Stimulated activated CD4-positive, alpha-beta T cell treated with anti-CD3 and anti-CD28 coated beads, Interleukin-1b, Interleukin-23, amount 100 ng/mL, for 1 hour (primary cell): ENCODE measurements at places on chromosomes 11 and 22.

DNA sequence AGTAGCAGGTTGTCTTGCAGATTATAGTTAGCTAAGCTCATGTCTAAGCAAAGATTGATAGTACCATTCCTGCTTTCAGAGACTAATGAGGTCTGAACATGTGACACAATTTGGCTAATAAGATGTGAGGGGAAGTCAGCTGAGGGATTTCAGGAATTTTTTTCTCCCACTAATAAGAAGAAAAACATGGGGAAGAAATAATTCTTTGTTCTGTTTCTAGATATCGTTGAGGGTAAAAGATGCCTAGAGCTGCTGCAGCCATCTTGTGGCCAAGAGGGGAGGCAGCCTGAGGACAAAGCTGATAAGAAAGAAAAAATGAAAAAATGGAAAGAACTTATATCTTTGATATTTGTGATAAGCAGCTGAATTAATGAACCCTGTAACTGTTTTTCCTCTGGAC lies 1334.4 kb downstream of the LRRC4C start:
- DNase-seq = no peak

GRCh38 chr11:43797866-43798265 lies 82.8 kb upstream of the ALKBH3 start:
- DNase-seq = no peak

DNA sequence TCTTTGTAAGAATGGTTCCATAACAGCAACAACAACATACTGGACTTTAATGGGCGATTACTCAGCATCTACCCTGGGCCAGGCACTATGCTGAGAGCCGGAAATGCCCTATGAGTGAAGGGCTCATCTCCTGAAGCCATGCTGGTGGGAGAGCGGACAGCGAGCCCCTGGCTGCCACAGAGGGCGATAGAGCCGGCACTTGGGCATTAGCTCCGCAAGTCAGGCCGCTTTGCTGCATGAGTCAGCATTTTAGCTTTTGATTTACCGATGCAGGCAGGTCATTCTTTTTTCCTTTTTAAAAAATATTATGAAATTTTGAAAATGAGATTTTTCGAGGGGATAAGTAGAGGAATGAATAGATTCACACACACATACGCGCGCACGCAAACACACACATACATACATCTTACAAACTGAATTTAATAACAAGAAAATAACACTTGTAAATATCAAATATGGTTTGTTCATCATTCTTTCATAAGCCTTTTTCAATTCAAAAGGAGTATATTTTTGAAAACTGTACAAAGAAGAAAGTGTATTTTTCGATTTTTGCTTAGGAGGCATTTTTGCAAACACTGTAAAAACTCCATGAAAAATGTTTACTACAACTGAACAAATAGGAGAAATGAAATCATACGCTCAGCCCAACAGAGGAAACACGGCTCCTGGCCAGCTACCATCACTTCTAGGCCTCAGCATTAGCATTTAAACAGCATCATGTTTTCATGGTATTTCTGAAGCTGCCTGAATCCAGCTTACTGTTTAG lies 667.3 kb downstream of the OPCML start:
- no peak for DNase-seq

DNA sequence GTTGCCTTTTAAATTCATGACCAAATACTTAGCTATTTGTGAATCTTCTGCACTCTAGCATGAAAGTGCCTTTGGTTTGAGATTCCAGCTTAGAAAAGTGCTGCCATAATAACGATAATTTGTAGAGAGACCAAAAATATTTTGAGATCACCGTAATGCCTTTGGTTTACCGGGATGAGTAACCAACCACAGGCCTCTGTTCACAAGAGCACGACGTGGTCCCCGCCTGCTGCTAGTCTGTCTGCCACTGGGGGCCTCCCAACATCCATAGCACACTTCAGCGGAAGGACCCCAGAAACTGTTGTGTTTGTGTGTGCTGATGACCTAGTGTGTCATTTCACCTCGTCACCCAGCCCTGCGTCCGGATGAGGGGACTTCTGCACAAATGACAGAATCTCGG lies 67.0 kb upstream of the RASSF10 start:
- DNase-seq = no peak

- DNase-seq = no peak
These were observed 9.2 kb upstream of the PRRG4 start for GRCh38 chr11:32820497-32820896.

DNA sequence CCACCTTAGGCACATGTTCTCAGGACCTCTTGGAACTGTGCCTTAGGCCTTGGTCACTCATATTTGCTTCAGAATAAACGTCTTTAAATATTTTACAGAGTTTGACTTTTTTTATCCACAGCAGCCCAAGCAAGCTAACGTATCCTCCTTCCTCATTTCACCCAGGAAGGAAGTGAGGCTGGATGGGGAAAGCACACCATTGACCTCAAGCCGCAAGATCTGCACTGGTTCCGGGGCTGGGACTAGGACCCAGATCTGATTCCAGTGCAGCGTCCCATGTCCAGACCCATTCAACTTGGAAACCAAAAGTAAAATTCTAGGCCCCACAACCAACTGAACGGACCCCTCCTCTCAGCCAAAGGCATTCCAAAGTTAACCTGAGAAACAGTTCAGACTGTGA lies 2.4 kb upstream of the LGALS12 start:
- DNase-seq = no peak

DNA sequence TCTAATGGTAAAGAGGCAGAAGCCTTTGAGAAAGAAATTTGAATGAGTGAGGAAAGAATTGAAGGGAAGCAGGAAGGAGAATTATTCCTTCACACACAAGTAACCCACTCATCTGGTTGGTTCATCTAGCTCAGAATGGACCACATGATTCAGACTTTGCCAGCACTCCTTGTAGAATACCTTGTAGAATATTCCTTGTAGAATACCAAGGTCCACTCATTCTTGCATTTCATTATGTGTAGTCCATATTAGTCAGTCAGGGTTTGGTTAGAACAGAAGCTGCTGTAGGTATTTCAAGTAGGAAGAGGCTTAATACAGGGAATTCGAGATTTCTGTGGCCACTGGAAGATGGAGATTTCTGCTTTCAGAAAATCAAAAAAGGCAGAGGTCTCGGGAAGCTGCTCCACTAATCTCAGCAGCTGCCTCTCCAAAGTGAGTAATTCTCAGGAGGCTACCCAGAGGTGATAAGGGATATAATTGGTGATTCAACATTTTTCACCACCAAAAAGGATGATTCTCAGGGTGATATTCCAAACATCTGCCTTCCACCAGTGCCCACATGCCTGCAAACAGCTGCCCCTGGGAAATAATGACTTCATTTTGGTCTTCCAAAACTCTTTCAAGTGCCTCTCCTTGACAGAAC lies 329.1 kb downstream of the TMEM135 start:
- no peak for DNase-seq

- DNase-seq = no peak
These were observed 8.7 kb downstream of the SLC16A8 start for GRCh38 chr22:38075105-38075825.

GRCh38 chr22:47495110-47495509 lies 732.7 kb downstream of the TBC1D22A start:
- DNase-seq = no peak

GRCh38 chr11:86464509-86465221 lies 90.0 kb downstream of the CCDC81 start:
- DNase-seq = no peak

DNA sequence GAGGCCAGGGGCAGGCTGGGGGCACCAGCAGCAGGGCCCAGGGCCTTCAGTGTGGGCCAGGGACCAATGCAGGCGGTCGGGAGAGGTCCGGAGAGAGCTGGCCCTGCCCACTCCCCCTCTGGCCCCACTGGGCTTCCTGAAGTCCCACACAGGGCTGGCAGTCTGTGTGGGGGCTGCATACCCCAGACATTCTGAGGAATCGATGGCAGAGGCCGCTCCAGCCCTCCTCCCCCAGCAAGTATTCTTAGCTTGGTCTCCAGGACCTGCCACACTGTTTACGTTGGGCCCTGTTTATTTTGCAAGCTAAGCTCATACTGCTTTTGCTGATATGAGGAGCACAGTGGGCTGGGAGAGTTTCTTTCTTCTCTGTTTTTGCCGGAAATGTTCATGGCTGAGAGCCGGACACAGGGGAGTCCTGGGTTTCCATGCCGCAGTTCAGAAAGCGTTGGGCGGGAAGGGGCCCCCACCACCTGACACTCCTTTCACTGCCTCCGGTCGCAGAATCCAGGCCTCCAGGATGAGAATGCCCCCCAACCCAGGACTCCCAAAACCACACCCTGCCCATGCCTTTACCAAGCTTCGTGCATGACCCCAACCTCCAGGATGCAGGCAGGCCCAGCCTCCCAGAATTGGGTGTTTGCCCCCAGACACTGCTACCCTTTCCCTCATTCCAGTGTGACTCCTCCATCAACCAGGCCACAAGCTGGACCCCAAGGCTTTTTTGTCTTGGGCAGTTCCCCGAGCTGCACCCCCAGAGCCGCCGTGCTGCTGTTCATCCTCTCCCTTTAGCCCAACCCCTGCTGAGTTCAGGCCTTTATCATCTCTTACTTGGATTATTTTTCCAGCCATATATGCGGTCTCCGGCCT lies 81.8 kb upstream of the KCNQ1OT1 start:
- DNase-seq = no peak

GRCh38 chr11:94845622-94846021 lies 77.5 kb downstream of the AMOTL1 start:
- DNase-seq = no peak

- DNase-seq = no peak
These were observed 33.4 kb downstream of the MRTFA start for GRCh38 chr22:40603088-40603605.

- no peak for DNase-seq
These were observed at the start of gene MPEG1 for GRCh38 chr11:59212744-59213631. Gene MPEG1 (minus strand): TSS chr11:59212927. CDS start chr11:59212865, 62 bp downstream.

DNA sequence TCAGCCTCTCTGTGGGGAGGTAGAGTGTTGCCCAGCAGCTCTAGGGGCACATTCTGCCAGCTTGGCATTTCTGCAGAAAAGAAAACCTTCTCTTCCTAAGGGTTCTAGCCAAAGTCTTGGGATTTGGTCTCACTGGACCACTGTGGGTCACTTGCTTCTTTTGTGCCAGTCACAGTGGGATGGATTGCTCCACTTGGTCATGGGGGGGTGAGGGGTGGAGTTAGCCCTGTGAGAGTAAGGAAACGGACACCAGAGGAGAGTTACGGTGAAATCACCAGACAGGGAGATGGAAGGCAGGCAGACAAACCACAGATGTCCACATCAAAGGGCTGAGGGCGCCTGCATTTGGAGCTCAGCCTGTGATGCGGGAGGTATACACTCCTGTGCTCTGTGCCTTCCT lies 10.8 kb downstream of the SGSM1 start:
- no peak for DNase-seq

GRCh38 chr11:64058494-64058893 lies 22.8 kb downstream of the FLRT1 start:
- DNase-seq = no peak

DNA sequence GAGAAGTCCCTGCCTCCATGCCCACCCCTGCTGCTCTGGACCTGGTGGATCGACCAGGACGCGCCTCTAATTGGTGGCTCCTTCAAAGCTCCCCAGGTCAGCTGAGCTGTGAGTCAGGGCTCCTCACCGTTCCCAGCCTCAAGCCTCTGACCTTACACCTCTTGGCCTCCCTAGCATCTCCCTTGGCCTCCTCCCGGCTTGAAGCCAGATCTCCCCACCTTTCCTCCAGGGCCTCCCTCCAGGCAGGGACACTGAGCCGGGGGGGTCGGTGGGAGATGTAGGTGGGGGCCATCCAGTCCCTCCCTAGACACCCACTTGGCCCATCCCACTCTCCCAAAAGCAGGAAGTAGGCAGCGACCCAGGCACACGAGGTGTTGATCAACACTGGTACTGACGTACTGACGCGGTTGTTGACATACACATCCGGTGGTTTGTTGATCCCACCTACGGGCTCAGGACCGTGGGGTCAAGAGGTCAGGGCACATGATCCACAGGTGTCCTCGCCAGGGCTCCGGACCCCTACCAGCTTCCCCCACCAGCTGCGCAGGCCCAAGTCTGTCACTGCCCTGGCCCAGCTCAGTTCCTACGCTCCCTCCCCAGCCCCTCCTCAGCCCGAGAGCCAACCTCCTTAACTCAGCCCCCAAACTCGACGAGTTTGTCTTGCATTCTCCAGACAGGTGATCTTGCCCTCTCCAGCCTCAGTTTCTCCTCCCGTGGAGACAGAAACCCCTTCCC lies 802 bp downstream of the ATG2A start:
- DNase-seq = no peak

GRCh38 chr11:132158091-132158490 lies 787.7 kb downstream of the NTM start:
- no peak for DNase-seq

- DNase-seq = no peak
These were observed 88.4 kb downstream of the TRAF6 start for GRCh38 chr11:36421546-36422155.

- DNase-seq = no peak
These were observed 28.7 kb downstream of the AMOTL1 start for GRCh38 chr11:94796863-94797262.

DNA sequence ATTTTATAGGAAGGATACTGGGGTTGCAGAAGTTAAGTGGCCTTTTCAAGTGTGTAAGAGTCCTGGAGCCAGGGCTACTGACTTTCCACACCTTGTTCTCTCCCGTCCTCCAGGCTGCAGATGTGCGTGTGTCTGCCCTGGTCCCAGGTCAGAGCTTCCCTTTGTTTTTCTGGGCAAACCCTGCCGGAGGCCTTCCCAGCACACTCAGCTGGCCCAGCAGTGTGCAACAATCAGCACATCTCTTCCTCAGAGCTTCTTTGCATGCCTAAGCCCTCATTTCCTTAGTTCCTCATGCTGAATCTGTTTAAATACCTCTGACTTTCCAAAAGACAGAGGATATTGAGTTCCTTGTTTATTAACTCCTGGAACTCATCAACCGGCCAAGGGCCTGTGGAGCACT lies 80.6 kb downstream of the KCNJ1 start:
- DNase-seq = no peak

GRCh38 chr11:96051820-96052219 lies 127.9 kb upstream of the MTMR2 start:
- DNase-seq = no peak

DNA sequence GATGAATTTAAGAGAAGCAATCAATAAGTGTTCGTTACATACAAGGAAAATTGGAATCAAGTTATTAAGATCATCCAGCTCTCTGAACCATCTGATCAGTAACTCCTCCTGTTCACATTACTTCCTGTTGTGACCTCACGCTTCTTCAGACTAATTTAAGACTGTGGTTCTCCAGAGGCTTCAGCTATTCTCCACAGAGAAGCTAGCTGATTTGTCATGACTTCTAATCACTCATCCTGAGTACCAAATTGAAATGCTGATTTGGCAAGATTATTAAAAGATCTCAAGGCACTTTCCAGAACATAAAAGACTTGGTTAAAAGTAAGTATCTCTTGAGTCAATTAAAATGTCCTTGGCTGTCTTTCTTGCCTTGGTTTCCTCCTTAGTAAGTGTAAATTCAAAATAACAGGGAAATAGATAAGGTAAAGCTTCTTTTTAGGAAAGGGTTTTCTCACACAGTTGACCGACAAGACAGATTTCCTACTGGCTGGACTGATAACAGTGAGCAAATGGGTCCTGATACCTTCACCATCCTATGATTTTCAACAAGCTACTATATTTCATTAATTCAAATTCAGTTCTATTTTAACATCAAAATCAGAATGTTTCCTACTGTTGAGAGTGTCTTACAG lies 38.5 kb downstream of the GAB2 start:
- DNase-seq = no peak
